Activated CD4-positive, alpha-beta T cell treated with anti-CD3 and anti-CD28 coated beads for 48 hours (primary cell): ENCODE measurements at places on chromosomes 7 and 10.

DNA sequence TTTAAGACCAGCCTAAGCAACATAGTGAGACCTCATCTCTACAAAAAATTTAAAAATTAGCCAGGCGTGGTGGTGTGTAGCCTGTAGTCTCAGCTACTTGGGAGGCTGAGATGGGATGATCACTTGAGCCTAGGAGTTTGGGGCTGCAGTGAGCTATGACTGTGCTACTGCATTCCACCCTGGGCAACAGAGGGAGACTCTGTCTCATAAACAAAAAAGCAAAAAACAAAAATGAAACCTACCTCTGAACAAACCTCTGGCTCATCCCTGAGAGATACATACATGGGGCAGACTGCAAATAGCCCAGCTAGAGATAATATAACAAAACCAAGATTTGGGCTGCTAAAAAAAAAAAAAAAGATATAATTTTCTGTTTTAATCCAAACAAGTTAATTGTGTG is 19.5 kb downstream of the C10orf67 start:
- DNase-seq: no peak

DNA sequence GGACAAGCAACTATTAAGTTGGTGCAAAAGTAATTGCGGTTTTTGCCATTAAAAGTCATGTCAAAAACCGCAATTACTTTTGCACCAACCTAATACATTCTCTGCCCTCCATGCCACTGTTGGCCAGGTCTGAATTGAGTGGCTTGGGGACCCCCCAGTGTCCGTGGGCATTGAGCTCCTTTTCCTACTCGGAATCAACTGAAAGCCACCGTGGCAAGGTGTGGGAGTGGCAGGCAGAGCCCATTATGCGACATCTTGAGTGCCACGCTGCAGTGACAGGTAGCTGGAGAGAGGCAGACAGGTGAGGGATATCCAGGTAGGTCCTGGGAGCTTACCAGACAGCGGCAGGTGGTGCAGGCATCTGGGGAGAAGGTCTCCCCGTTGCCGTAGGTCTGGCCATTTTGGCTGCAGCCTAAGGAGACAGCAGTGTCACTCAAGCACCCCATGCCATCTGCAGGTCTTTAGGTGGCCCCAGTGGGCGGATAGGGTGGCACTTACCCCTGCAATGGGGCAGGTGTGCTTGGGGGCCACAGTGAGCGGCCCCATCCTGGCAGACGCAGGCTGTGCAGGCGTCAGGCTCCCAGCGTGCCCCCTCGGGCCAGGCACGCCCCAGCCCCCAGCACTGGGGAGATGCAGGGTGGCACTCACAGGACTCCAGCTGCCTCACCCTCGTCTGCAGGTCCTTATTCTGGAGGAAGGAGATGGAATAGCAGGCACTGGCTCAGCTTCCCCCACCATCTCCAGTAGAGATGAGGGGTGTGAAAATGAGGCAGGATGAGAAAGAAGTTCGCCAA is 3.5 kb downstream of the KCP start:
- no peak for DNase-seq

DNA sequence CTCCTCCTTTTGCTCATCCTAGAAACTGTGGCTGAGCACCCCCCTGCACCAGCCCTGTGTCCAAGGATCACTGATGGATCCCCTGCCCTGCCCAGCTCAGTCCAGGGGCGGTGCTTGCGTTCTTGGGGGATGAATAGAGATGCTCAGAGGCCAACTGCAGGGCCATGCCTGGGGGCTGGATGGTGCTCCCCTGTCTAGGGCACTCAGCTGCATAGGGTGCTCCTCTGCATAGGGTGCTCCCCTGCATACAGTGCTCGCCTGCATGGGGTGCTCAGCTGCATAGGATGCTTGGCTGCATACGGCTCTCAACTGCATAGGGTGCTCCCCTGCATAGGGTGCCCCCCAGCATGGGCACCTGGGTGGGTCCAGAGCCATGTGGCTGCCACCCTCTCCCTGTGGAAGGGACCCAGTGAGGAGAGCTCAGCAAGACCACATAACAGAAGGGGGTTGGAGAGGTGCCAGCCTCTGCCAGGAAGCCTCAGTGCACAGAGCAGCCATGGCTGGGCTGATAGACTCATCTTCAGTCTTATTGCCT is 95.0 kb downstream of the BMS1 start:
- no peak for DNase-seq

- DNase-seq: no peak
These were observed 12.2 kb downstream of the DDX56 start for GRCh38 chr7:44561481-44561880.

GRCh38 chr7:98686466-98687080 is 69.5 kb downstream of the NPTX2 start:
- DNase-seq: no peak

- DNase-seq: no peak
These were observed 140.4 kb downstream of the ZMYND11 start for GRCh38 chr10:275680-276079.
